Spleen (tissue), 13 donors: ENCODE measurements at places on chromosomes 7 and 10. TPM values are rescaled to one million over a fixed set of nuclear protein-coding genes. Genes with fewer than 3 reads are reported as not detected.

DNA sequence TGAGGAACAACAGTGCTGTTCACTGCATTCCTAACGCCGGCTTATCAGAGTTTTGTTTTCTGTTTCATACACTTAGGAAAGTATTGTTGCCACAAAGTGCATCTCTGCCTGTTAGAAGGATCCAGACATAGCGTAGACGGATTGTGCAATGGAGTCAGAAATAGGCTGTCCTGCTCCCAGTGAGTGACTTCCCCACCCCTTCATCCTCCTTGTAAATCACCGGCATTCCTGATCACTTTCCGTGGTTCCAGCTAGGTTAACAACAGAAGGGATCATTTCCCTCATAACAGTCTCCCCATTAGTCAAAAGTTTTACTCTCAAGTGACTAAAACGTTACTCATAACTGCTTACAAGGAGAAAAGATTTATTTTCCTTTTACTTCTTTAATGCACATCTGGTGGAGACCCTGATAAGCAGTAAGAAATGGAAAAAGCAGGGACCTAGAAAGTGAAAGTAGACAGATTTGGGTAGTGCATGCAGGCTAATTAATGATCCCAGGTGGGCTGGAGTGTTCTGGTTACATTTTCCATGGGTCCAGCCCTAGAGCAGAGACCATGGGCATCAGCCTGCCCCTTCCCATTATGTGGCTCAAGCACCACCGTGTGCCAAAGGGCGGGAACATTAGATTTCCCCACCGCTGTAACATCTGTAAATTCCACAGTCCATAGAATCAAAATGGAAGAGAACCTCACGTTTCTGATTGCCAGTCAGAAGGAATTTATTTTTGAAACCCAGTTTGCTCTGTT, 395.1 kb upstream of the GALNT17 start:
- H3K4me1 ChIP-seq, result peaks cover 11% of the 10 kb centered on the region
- H3K36me3 ChIP-seq, result no peaks in the 10 kb centered on the region
- no peaks in the 10 kb centered on the region for H3K27me3 ChIP-seq

- H3K36me3 ChIP-seq, result no peaks in the 10 kb centered on the region
- no peak overlapping the region for H3K27ac ChIP-seq
- no peak for DNase-seq
- no peak overlapping the region for H3K4me3 ChIP-seq
- no peaks in the 10 kb centered on the region for H3K4me1 ChIP-seq
- H3K27me3 ChIP-seq, result no peaks in the 10 kb centered on the region
These were observed 24.8 kb downstream of the OIT3 start for GRCh38 chr10:72918352-72918751.

DNA sequence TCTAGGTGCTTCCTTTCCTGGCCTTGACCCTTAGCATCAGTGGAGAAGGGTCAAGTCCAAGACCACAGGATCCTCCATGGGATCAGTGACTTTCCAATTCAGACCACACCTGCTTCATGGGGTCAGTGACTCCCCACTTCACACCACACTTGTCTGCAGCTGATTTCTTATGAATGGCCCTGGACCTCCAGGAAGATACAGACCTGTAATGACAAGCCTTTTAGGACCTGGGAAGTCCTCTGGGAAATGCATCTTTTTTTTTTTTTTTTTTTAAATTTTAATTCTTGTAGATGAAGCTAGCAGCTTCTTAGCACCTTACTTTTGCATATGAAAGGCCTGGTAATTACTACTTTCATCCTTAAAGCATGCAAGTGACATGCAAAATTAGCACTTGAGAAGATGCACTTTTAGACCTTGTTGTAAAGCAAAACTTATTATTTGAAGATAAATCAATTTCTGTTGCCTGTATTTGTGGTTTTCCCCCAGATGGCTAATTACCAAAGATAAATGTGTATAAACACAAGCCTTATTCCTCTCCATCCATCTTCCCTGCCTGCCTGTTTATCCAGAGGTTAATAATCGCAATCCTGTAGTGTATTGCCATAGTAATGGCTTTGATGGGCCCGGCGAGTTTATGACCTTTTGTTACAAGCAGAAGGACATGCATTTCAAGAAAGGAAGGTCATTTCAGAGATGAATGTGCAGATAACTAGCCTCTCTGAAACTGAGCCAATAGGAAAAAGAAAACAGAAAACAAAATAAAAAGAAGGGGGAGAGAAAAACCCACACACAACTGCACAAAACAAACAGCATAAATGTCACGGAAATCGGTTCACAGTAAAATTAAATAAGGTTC, 1018.7 kb downstream of the TYW1 start:
- H3K27ac ChIP-seq, result peak overlapping the region; percentile 46
- H3K36me3 ChIP-seq, result no peaks in the 10 kb centered on the region
- no peak for DNase-seq
- H3K4me1 ChIP-seq, result peaks cover 9% of the 10 kb centered on the region
- H3K27me3 ChIP-seq, result no peaks in the 10 kb centered on the region
- no peak overlapping the region for H3K4me3 ChIP-seq

DNA sequence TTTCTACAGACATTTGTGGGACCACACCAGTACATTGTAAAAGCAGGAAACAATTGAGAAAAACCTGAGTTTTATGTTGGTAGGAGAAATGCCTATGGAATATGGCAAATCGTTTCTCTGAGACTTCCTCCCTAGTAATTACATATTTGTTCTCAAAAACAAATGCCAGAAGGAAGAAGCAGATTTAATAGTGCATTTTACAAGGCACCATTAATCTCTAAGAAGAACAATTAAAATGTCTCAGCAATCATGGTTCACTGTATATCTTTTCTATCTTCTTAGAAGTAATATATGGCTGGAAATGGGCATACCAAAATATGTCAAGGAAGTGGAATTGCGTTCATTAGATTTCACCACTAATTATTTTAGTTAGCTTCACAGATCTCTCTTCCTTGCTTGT, 13.3 kb downstream of the CAV1 start:
- no peak overlapping the region for H3K4me3 ChIP-seq
- H3K27ac ChIP-seq, result no peak overlapping the region
- no peak for DNase-seq

DNA sequence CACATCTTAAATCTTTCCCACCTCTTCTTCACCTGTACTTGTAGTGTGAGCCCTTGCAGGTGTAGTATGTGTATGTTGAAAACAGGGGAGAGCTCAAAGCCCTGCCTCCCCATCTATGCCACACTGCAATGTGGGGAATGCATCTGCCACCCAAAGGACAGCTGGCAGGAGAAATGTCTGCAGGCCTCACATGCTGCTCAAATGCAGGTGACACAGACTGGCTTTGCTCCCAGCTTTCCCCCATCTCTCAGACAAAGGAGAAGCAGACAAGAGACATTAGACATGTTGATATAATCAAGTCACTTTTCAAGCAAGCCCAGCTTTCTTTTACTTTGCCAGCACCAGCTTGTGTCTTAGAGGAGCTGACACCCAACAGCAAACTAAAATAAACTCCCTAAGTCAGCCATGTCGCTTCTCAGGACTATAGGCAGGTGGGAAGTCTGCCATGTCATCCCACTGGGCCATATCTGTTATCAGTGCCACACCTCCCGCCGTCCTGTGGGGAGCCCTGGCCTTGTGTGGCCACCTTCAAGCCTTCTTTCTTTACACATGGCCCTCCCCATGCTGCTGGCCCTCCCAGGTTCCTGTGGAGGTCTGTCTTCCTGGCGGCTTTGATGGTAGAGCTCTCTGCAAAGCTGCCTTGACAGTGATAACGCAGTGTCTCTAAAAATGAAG, 102.1 kb downstream of the CXCL12 start:
- H3K27ac ChIP-seq, result no peak overlapping the region
- no peaks in the 10 kb centered on the region for H3K27me3 ChIP-seq
- no peaks in the 10 kb centered on the region for H3K36me3 ChIP-seq

DNA sequence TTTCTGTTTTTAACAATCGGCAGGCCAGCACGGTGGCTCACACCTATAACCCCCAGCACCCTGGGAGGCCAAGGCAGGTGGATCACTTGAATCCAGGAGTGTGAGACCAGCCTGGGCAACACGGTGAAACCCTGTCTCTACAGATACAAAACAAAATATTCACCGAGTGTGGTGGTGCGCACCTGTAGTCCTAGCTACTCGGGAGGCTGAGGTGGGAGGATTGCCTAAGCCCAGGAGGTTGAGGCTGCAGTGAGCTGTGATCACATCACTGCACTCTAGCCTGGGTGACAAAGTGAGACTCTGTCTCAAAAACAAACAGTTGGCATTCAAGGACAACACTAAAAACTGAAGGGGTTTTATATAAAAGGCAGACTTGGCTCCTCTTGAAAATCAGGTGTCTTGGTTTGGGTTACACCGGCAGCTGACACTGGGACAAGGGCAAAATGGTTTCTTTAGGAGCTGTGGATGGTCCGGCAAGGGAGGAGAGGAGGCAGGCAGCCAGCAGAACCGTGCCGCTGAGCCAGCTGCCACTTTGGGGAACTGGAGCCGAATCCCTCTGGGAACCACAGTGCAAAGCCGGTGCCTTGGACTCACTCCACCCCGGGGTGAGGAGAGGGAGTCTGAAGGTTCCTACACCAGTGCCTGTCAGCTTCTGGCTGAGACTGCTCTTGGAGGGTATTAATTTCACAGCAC, 52.6 kb downstream of the CHST3 start:
- no peaks in the 10 kb centered on the region for H3K27me3 ChIP-seq
- H3K27ac ChIP-seq, result no peak overlapping the region
- peaks cover 32% of the 10 kb centered on the region for H3K4me1 ChIP-seq
- no peak for DNase-seq

- DNase-seq, result no peak
- H3K36me3 ChIP-seq, result no peaks in the 10 kb centered on the region
- no peak overlapping the region for H3K4me3 ChIP-seq
- H3K4me1 ChIP-seq, result no peaks in the 10 kb centered on the region
- no peaks in the 10 kb centered on the region for H3K27me3 ChIP-seq
- H3K27ac ChIP-seq, result no peak overlapping the region
These were observed 133.4 kb upstream of the PTN start for GRCh38 chr7:137476937-137477336.

GRCh38 chr7:158779061-158780000, 50.0 kb downstream of the ESYT2 start:
- no peak overlapping the region for H3K4me3 ChIP-seq
- no peak for DNase-seq
- peaks cover 2% of the 10 kb centered on the region for H3K4me1 ChIP-seq
- H3K27me3 ChIP-seq, result no peaks in the 10 kb centered on the region
- no peak overlapping the region for H3K27ac ChIP-seq
- peaks cover 86% of the 10 kb centered on the region for H3K36me3 ChIP-seq

- H3K4me3 ChIP-seq, result no peak overlapping the region
- peaks cover 40% of the 10 kb centered on the region for H3K4me1 ChIP-seq
- DNase-seq, result no peak
- H3K27me3 ChIP-seq, result no peaks in the 10 kb centered on the region
These were observed 32.3 kb downstream of the SMURF1 start for GRCh38 chr7:99111591-99111990.

- DNase-seq, result no peak
- no peaks in the 10 kb centered on the region for H3K27me3 ChIP-seq
- H3K36me3 ChIP-seq, result peaks cover 19% of the 10 kb centered on the region
- no peaks in the 10 kb centered on the region for H3K4me1 ChIP-seq
- no peak overlapping the region for H3K4me3 ChIP-seq
- no peak overlapping the region for H3K27ac ChIP-seq
These were observed 84.4 kb downstream of the RGS10 start for GRCh38 chr10:119457966-119458766.

- no peak overlapping the region for H3K27ac ChIP-seq
- no peaks in the 10 kb centered on the region for H3K36me3 ChIP-seq
- no peaks in the 10 kb centered on the region for H3K27me3 ChIP-seq
- DNase-seq, result no peak
These were observed 3.8 kb upstream of the STN1 start for GRCh38 chr10:103921750-103922195.

GRCh38 chr10:98377001-98377400, 38.0 kb downstream of the PYROXD2 start:
- peaks cover 39% of the 10 kb centered on the region for H3K27me3 ChIP-seq
- DNase-seq, result no peak
- H3K4me3 ChIP-seq, result no peak overlapping the region
- no peak overlapping the region for H3K27ac ChIP-seq
- H3K4me1 ChIP-seq, result no peaks in the 10 kb centered on the region

DNA sequence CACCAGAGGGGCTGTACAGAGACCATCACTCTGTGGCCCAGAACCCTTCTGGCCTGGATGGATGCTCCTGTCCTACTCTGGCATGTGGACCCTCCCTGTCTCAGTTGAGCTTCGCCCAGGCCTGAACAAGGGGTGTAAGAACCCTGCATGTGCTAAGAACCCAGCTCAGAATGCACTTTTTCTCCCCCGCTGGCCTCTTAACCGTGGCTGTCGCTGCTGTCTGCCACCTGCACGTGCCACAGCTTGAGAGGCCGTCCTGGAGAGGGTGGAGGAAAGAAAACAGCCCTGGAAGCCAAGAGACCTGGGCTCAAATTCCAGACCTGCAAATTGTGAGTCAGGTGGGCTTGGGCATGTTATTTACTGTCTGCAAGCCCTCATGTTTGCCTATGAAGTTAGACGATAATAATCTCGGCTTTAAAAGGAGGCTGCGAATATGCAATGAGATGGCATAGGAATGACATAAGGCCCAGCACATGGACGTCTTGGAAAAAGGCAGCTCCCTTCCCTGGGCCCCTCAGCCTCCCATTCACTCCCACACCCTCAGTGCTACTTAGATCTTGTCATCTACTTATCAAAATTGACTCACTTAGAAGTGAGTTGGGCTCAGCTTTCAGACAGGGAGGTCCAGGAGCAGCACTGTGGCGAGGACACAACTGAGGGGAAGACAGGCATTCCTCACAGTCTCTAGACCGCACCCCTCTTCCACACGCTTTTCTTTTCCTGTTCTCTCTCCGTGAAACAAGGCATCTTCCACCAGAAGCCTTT, 31.4 kb downstream of the FIGNL1 start:
- no peaks in the 10 kb centered on the region for H3K27me3 ChIP-seq
- no peak for DNase-seq
- peaks cover 44% of the 10 kb centered on the region for H3K4me1 ChIP-seq

GRCh38 chr10:61283066-61283465, 170.1 kb downstream of the TMEM26 start:
- peaks cover 29% of the 10 kb centered on the region for H3K4me1 ChIP-seq
- DNase-seq, result no peak
- H3K36me3 ChIP-seq, result no peaks in the 10 kb centered on the region
- no peaks in the 10 kb centered on the region for H3K27me3 ChIP-seq
- H3K27ac ChIP-seq, result no peak overlapping the region
- no peak overlapping the region for H3K4me3 ChIP-seq

DNA sequence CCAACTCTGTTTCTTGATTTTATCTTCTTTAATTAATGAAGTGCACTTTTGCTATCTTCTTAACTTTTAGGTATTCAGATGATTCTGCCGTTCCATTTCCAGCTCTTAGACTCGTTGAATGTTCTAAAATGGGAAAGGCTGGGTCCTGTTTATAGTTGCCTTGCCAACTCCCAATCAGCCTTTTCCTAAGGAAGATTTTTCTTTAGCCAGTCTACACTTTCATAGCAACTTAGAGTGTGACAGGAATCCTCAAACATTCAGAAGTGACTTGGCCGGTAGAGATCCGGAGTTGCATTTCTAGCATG, 23.0 kb upstream of the TRIL start:
- no peak for DNase-seq
- H3K27ac ChIP-seq, result no peak overlapping the region
- H3K4me3 ChIP-seq, result no peak overlapping the region
- no peaks in the 10 kb centered on the region for H3K27me3 ChIP-seq
- no peaks in the 10 kb centered on the region for H3K36me3 ChIP-seq

UCN3 gene
- not detected for total RNA-seq

SLC26A4 gene
- total RNA-seq, result 0.20 TPM

IDI2 gene
- not detected for total RNA-seq

DKK1 gene
- not detected for total RNA-seq

PDK4 gene
- total RNA-seq, result 498 TPM

SPDYE5 gene
- not detected for total RNA-seq

PLEKHA1 gene
- 21.3 TPM for total RNA-seq

LRRC17 gene
- total RNA-seq, result 2.8 TPM

AGAP6 gene
- total RNA-seq, result 19.4 TPM

CNTNAP2 gene
- total RNA-seq, result 0.94 TPM
